Stimulated activated CD8-positive, alpha-beta memory T cell treated with anti-CD3 and anti-CD28 coated beads, Interleukin-4, amount 100 ng/mL, for 4 hours (primary cell): ENCODE measurements at places on chromosomes 6 and 20.

GRCh38 chr6:1917626-1918371, 308.1 kb downstream of the FOXC1 start:
- DNase-seq: no peak

GRCh38 chr20:17391127-17391771, 139.9 kb downstream of the BFSP1 start:
- DNase-seq: no peak

GRCh38 chr6:14635195-14635594, 517.6 kb downstream of the CD83 start:
- DNase-seq: no peak

GRCh38 chr6:56370561-56371211, 123.3 kb upstream of the COL21A1 start:
- no peak for DNase-seq

DNA sequence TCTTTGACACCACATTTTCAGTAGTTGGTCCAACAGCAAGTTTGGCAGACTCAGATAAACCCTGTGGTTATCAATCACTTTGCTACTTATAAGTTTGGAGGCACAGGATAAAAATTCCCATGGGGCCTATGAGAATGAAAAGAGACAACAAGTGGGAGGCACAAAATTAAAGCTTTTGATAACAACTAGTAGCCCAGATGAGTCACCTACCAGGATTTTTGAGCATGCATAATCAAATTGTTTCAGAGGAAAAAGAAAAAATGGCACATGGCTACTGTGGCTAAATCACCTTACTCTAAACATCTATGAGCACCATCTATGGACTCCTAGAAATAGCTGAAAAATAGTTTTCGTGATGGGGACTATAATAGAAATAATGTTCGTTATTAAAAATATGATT, 40.8 kb upstream of the BMP5 start:
- DNase-seq: no peak

GRCh38 chr6:22904431-22904830, 335.1 kb downstream of the HDGFL1 start:
- DNase-seq: no peak

DNA sequence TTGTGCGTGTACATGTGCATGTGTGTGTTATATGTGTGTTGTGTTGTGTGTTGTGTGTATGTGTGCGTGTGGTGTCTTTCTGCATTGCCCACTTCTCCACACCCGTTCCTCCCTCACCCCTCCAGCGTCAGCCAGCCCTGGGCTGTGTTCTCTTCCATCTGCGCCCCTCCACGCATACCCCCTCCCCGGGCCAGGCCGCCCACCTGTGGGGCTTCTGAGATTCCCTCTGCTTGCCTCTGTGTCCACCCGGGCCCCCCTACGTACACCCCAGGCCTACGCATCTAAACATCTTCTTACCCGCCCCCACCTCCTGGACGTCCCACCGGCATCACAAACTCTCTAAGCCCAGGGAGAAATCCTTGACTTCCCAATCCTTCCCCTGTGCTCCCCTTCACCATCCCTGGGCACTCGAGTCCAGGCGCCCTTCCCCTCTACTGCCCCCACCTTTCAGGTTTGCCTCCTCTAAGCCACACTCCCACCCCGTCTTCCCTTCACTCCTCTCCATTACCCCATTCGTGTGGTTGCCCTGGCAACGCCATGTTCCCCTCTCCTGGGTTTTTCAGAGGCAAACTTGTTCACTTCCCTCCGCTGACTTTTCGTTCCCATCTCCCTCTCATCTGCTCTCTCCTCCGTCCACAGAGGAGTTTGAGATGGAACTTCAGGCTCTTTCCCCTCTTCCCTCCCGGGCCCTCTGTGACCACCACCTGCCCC, 81.7 kb upstream of the NNAT start:
- DNase-seq: no peak
